ENCODE measurements at places on chromosomes 1 and 21.

DNA sequence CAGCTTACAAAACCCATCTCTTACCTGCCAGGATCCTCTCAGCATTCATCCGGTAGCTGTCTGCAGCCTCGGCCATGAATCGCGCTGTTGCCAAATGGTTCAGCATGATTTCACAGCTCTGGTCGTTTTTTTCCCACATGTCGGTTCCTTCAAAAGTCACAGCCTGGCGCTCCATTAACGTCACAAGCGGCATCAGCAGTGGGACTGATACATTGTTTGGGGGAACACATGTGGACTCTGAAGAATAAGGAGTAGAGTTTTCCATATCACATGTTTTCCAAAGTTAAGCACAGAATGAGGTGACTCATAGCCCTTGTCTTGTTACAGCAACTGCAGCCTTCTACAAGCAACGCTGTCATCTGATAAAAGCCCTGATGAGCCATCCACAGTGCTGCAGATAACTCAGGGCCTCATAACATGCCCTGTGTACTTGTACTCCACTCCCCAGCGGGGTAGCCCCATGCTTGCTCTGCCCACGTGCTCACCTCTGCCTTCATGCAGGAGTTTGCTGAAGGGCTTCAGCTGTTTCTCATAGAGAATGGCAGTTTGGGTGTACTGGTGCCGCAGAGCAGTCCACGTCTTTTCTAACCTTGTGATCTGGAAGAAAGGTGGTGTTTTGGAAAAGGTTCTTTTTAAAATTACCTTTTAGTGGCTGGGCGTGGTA is 114.2 kb downstream of the BCAR3 start:
- DNase-seq, result no peak

GRCh38 chr1:241401156-241401555 is 44.2 kb upstream of the RGS7 start:
- DNase-seq, result no peak

DNA sequence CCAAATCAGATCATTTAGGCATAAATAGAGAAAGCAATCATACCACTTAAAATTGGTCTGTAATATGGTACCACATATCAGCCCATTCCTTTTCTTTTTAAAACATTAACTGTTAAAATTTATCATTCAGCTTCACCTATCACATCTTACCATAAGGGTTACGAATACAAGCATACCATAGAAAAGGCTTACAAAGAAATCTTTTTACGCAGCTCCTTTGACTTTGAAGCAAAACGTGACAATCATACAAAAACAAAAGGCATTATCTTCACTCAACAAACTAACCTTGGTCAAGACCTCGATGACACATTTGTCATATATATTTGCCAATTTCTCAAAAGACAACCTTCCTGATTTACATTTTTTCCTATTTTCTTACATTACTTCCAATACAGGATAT is 169.0 kb downstream of the SMYD3 start:
- DNase-seq, result no peak

DNA sequence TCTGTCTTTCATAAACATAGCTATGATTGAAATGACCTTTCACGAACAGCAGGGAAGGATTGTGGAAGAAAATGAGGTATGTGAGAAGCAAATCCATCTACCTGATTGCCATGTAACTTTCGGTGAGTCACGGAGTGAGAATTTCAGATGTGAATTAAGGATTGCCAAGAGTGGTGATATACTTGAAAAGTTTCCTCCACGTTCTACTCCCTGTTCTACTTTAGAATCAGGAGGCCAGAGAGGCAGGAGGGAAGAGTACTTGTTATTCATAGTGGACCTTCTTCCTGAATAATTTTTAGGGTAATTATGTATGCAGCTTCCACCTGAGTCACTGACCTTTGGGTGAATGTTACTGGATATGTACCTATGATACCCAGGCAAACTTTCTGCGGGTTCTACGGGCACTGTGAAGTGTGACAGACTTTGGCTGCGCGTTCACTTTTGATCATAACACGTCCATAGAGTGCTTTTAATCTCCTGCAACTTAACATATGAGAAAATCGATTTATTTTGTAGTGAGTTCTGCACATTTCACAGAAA is 2.6 kb upstream of the KCNE1 start:
- no peak for DNase-seq
